Natural killer cell treated with Interleukin-12 subunit alpha and Interleukin-12 subunit beta and Interleukin-15 and Interleukin-18, amount 100 ng/mL, for 72 hours (primary cell): ENCODE measurements at places on chromosomes 5 and 9. TPM values are rescaled to one million over a fixed set of nuclear protein-coding genes. Genes with fewer than 3 reads are reported as not detected.

GALNT12 gene
- 4.1 TPM for total RNA-seq

NIPAL4 gene
- total RNA-seq = 1.2 TPM

FGF18 gene
- total RNA-seq = 0.28 TPM

CMYA5 gene
- 0.64 TPM for total RNA-seq

IFNA2 gene
- not detected for total RNA-seq

C7 gene
- total RNA-seq = not detected
